ENCODE measurements at places on chromosomes 6 and 20. TPM values are rescaled to one million over a fixed set of nuclear protein-coding genes. Genes with fewer than 3 reads are reported as not detected.

GRCh38 chr6:52254731-52255378, 10.6 kb upstream of the IL17F start:
- peaks cover 46% of the 10 kb centered on the region for H3K27me3 ChIP-seq
- H3K4me3 ChIP-seq, result no peak overlapping the region
- peaks cover 15% of the 10 kb centered on the region for H3K4me1 ChIP-seq
- no peak overlapping the region for H3K27ac ChIP-seq
- peaks cover 10% of the 10 kb centered on the region for H3K36me3 ChIP-seq
- DNase-seq, result no peak

DNA sequence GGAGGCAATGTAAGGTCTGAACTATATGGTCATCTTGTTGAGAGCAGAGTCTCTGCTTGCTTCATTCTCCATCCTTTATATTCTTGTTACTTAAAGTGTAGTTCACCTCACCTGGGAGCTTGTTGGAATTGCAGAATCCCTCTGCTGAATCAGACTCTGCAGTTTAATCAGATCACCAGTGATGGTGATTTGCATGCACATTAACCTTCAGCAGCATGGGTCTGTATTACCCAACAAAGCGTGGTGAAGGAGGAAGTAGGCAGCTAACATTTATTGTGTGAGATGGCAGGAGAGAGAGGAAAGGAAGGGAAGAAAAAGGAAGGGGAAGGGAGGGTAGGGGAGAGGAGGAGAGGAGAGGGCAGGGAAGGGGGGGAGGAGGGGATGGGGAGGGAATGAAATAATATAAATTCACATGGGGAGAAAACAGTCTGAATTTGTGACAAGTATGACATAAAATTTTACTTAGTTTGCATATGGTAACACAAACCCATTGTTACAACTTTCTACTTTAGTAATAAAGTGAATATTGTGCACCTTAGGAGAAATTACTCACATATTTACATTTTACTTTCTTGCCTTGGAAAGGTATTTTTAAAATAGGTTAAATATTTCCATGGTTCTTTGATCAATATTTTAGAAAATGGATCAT, 740.7 kb downstream of the DHX35 start:
- H3K27me3 ChIP-seq, result no peaks in the 10 kb centered on the region
- no peak overlapping the region for H3K4me3 ChIP-seq
- no peaks in the 10 kb centered on the region for H3K36me3 ChIP-seq
- no peak overlapping the region for H3K27ac ChIP-seq

DNA sequence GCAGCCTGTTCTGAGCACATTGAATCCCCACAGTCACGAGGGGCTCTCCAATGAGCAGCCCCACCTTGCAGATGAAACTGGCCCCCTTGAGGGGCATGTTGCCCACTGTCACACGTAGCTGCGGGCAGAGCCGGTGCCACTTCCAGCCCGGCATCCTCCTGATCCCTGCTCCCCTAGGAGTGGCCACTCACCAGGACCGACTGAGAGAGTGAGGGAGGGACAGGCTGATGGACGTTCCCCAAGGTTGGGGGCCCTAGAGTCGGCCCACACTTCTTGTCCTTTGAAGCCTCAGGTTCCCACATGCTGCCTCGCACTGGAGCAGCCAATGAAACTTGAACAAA, 10.5 kb downstream of the ENTPD6 start:
- peaks cover 3% of the 10 kb centered on the region for H3K36me3 ChIP-seq
- no peak overlapping the region for H3K4me3 ChIP-seq
- no peaks in the 10 kb centered on the region for H3K27me3 ChIP-seq
- peaks cover 27% of the 10 kb centered on the region for H3K4me1 ChIP-seq
- no peak for DNase-seq

DNA sequence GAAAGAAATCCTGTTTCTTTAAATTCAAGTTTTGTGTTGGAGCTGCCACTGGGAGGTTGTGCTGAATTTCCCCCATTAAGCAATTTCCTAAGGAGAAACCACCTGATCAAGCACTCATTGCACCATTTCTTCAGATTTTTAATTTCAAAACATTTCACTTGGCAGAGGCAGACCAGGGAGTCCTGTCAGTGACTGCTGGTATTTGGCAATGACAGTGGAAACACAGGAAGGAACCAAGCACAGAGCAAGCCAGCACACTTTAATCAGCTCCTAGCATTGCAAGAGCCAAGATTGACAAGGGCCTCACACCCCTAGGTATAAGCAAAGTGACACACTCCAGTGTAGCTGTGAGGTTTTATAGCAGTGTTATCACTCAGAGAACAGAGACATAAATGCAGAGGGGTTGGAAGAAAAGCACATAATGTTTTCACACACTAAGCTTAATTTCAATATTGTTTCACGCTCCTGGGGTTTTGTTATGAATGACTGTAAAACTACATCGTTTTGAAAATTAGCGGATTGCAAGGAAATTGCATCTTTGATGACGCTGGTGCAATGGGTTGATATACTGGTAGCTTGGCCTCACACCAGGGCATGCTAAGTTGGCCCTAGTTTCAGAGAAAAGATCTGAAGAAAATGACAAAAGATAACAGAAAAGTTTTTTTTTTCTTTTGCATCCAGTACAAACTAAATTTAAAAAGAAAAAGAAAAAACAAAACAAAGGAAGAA, 768.4 kb downstream of the TFAP2A start:
- no peaks in the 10 kb centered on the region for H3K36me3 ChIP-seq
- no peak overlapping the region for H3K4me3 ChIP-seq
- H3K27me3 ChIP-seq, result no peaks in the 10 kb centered on the region
- DNase-seq, result no peak
- no peak overlapping the region for H3K27ac ChIP-seq

DNA sequence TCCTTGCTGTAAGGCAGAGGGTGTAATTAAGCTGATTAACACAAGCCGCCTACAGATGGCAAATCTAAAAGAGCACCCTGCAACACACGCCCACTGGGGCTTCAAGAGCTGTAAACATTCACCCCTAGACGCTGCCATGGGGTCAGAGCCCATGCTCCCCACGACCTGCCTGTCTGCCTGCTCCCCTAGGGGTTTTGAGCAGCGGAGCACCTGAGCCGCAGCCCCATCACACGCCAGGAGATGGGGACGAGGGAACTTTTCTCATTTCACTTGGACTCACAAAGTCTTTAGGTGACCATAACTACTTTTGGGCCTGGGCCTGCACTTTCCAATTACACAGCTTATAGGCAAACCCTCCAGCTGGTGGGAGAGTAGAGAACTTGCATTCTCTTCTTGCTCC, 99.0 kb upstream of the SOX4 start:
- no peaks in the 10 kb centered on the region for H3K4me1 ChIP-seq
- no peak overlapping the region for H3K27ac ChIP-seq
- H3K36me3 ChIP-seq, result no peaks in the 10 kb centered on the region
- no peak for DNase-seq
- H3K4me3 ChIP-seq, result no peak overlapping the region
- no peaks in the 10 kb centered on the region for H3K27me3 ChIP-seq

GRCh38 chr20:49585585-49586245, 17.8 kb upstream of the PTGIS start:
- peaks cover 30% of the 10 kb centered on the region for H3K27me3 ChIP-seq
- H3K4me3 ChIP-seq, result no peak overlapping the region
- DNase-seq, result no peak
- peaks cover 5% of the 10 kb centered on the region for H3K36me3 ChIP-seq
- H3K4me1 ChIP-seq, result no peaks in the 10 kb centered on the region

DNA sequence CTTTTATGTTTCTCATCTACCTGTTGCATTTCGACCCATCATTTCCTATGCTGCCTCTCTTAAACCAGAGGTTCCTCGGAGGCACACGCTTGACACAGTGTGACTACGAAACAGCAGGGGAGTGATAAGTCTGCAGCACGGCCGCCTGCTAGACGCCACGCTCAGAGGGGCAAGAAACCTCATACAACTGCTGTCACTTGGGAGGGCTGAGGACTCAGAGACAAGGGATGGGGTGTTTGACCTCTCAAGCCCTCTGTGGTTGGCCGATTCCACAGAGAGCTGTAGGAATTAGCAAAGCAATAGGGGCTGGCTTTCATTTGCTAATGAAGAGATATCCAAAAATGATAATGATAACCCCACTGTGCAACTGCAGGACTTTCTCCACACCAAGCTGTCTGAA, 372.5 kb downstream of the ZFAND3 start:
- no peak overlapping the region for H3K27ac ChIP-seq
- H3K27me3 ChIP-seq, result no peaks in the 10 kb centered on the region
- H3K4me3 ChIP-seq, result no peak overlapping the region
- H3K36me3 ChIP-seq, result peaks cover 9% of the 10 kb centered on the region
- H3K4me1 ChIP-seq, result peaks cover 13% of the 10 kb centered on the region
- DNase-seq, result no peak

- H3K36me3 ChIP-seq, result no peaks in the 10 kb centered on the region
- no peak overlapping the region for H3K4me3 ChIP-seq
- peaks cover 11% of the 10 kb centered on the region for H3K27me3 ChIP-seq
- no peak for DNase-seq
- no peak overlapping the region for H3K27ac ChIP-seq
Observed at GRCh38 chr6:70385901-70386300, 27.4 kb upstream of the FAM135A start.

DNA sequence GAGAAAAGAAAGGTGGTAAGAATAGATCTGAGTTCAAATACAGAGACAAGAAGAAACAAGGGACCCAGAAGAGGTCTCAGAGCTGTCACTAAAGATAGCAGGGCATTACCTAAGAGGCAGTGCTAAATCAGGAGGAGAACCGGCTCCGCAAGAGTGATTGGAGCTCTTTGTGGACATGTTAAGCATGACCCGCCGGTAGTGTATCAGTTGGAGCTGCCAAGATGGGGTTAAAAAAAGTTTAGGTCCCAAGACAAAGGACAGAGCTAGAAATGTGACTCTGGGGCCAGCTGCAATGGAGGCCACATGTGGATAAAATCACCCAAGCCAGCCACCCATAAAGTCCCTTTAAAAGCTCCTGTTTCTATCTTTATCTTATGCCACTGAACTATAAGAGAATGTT, 93.4 kb downstream of the MBOAT1 start:
- H3K36me3 ChIP-seq, result peaks cover 12% of the 10 kb centered on the region
- no peak overlapping the region for H3K4me3 ChIP-seq
- no peak overlapping the region for H3K27ac ChIP-seq
- peaks cover 5% of the 10 kb centered on the region for H3K4me1 ChIP-seq
- DNase-seq, result no peak

GRCh38 chr6:10235344-10235743, 179.5 kb downstream of the TFAP2A start:
- no peak overlapping the region for H3K27ac ChIP-seq
- H3K27me3 ChIP-seq, result peaks cover 5% of the 10 kb centered on the region

DNA sequence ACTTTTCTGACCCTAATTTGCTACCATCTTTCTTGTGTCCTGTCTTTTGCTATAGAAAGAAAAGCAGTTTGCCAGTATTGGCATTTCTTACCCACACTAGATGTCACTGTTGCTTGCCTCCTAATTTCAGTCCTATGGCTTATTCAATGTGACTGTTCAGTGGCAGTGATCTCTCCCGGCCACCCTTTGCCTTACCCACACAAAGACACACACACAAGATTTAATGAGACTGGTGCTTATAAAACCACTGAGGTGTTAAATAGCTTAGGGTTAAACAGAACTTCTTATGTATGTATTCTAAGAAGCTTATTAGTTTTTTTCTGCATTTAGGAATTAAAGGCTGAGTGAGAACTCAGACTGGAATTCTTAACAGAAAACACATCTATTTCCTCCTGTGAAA, 233.6 kb upstream of the ASCC3 start:
- no peaks in the 10 kb centered on the region for H3K36me3 ChIP-seq
- H3K27me3 ChIP-seq, result no peaks in the 10 kb centered on the region
- no peak for DNase-seq
- no peak overlapping the region for H3K27ac ChIP-seq
- no peak overlapping the region for H3K4me3 ChIP-seq

DNA sequence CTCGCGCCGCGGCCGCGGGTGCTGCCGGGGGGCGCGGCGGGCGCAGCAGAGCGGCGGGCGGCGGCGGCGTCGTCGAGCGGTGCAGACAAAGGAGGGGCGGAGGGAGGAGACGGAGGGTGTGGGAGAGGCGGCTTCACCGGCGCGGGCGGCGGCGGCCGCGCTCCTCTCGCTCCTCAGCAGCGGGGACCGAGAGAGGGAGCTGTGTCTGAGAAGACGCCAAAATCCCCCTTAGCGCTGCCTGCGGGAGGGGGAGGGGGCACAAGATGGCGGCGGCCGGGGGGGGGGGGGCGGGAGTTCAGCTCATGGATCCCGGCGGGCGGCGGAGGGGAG, 296 bp downstream of the ADNP start:
- peak overlapping the region; percentile 99 for H3K27ac ChIP-seq
- peaks cover 7% of the 10 kb centered on the region for H3K36me3 ChIP-seq
- DNase-seq, result peak; percentile 67
- H3K4me1 ChIP-seq, result peaks cover 29% of the 10 kb centered on the region

DNA sequence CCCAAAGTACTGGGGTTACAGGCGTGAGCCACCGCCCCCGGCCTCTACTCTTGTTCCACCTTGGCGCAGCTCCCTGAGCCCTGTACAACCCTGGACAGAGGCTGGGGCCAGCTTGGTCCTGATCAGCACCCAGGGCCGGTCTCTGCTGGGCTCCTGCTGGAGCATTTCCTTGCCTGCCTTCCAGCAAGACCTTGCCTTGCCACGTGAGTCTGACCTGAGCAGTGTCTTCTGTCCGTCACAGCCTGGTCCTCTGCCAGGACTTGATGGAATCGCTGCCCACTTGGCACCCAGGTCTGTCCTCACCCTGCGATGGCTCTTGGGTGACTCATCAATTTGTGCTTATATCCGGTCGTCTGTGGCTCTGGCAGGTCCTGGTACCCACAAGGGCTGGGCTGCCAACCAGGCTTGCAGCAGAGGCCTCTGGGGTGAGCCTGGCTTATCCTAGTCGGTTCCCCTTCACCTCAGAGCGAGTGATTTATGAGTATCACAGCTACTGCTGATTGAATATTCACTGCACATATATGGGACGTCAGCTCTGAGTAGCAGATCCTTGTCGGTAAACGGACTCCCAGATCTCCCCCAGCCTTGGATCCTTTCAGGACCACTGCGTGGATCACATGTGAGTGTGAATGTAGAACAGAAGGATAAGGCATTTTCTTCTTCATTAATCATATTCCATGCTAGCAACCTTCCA, 10.1 kb upstream of the SULF2 start:
- H3K4me3 ChIP-seq, result no peak overlapping the region
- H3K36me3 ChIP-seq, result no peaks in the 10 kb centered on the region
- H3K27ac ChIP-seq, result no peak overlapping the region
- H3K27me3 ChIP-seq, result peaks cover 33% of the 10 kb centered on the region
- peaks cover 8% of the 10 kb centered on the region for H3K4me1 ChIP-seq

The SLC22A7 gene
- total RNA-seq, result not detected

The TMEM244 gene
- 1.2 TPM for total RNA-seq

The CD24 gene
- total RNA-seq, result not detected

The CD40 gene
- total RNA-seq, result 5.8 TPM

The BMP2 gene
- not detected for total RNA-seq

The ZNF451 gene
- 131 TPM for total RNA-seq

The NDUFAF5 gene
- total RNA-seq, result 30.9 TPM

Measured in T-helper 17 cell (primary cell).